ENCODE measurements at places on chromosomes 11 and 22.

DNA sequence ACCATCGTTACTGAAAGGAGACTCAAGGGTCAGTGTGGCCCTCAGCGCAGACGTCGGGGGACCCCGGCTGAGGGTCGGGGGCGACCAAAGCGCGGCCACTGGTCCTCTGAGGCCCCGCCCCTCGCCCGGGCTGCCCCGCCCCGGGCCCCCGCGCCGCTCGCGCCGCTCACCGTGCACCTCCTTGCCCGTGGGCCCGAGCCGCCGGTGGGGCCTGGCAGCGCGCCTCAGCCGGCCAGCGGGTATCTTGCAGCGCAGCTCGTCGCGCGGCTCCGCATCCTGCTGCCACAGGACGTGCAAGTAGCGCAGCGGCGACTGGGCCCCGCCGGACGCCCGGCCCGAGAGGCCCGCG is 419 bp downstream of the ANKRD54 start:
- peak; percentile 9 for DNase-seq

DNA sequence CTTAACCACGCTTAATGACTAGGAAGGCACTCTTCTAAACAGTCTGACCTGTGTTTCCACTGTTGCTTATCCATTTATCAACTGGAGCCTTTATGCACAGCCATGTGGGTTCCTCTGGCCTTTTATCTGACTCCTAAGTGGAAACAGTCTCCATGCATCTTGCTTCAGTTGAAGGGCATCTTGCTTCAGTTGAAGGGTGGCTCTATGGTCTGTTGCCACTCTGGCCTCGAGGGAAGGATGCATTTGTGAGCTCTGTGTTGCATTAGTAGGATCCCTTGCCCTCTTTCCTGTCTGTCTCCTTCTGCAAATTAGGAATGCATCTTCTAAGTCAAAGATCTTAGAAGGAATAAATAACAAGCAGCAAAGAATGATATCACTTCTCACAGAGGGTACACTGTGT is 25.8 kb upstream of the C11orf96 start:
- no peak for DNase-seq

GRCh38 chr11:11347592-11347991 is 5.5 kb downstream of the CSNK2A3 start:
- no peak for DNase-seq

DNA sequence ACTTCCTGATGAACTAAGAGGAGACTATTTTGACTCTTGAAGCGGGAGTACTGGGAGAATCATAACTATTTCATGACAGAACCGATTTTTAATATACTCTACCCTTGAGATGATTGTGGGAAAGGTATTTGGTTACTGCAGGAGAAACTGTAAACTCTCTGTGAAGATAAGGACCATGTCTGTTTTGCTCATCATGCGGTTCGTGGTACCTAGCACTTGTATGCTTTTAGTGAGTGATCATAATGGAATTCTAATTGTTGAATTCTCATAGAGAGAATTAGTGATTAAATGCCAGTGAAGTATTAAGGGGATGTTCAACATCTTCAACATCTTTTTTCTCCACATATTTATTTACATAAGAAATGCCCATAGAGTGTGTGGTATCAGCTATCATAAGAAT is 11.4 kb downstream of the AASDHPPT start:
- no peak for DNase-seq

DNA sequence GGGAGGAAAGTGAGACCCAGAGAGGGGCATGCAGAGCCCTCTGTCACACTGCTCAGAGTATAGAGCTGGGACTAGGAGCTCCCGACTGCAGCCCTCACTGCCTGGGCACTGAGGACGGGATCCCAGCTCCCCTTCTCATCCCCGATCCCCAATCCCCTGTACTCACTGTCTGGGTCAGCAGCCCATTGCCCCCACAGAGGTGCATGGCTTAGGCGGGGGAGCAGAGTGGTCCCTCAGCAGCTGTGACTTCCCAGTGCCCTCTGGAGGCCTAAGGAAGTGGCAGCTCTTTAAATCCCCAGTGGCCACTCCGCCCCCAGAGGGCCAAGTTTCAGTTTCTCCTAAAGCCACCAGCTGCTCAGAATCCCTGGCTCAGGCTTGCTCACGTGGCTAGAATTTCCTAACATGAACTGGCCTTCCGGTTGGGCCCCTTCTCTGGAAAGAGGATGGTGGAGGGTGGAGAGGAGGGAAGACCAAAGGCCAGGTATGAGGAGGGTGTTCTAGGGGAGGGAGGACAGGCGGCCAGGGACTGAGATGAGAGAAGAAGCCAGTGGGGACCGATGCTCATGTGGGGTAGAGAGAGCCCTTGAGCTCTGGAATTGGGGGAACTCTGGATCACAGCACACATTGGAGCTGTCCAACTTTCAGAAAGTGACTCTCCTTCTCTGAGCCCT is at the start of gene BATF2:
Gene BATF2, minus strand, starts transcription at position 262 of the 671 bp plus-strand sequence. Its CDS starts 57 bp downstream, at position 205.
- no peak for DNase-seq

- DNase-seq = no peak
Observed at GRCh38 chr11:74306435-74307175, 4.8 kb downstream of the P4HA3 start.

GRCh38 chr11:12802418-12803085 is 128.3 kb downstream of the TEAD1 start:
- DNase-seq = no peak

GRCh38 chr22:38861170-38861876 is 10.7 kb downstream of the CBX6 start:
- no peak for DNase-seq

DNA sequence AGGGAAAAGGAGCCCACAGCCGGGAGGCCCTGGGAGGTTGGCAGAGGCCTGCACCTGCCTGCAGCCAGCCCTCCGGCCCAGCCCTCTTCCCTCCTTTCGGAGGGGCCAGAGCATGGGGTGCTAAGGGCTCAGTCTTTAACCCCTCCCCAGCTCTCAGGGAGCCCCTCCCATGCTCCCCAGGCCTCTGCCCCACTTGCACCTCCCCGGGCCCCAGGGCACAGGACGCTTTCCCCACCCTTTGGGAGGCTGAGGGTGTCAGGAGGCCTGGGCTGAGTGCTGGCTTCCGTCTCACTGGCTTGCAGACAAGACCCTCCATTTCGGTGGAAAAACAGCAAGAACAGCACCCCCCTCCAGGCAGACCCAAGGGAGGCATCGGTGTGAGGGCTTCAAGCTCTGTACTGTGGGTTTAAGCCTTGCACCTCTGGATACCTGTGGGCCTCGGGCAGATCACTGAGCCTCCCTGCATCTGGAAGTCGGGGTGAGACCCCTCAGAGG is 7.3 kb downstream of the ASCL2 start:
- no peak for DNase-seq

DNA sequence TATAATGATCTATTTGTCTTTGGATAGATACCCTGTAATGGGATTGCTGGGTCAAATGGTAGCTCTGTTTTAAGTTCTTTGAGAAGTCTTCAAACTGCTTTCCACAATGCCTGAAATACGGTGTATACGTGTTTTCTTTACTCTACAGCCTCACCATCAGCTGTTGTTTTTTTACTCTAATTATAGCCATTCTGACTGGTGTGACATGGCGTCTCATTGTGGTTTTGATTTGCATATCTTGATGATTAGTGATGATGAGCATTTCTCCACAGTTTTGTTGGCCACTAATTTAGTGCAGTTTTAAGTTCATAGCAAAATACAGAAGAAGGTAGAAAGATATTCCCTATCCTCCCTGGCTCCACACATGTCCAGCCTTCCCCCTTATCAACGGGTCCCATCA is 26.3 kb upstream of the VPREB1 start:
- no peak for DNase-seq

DNA sequence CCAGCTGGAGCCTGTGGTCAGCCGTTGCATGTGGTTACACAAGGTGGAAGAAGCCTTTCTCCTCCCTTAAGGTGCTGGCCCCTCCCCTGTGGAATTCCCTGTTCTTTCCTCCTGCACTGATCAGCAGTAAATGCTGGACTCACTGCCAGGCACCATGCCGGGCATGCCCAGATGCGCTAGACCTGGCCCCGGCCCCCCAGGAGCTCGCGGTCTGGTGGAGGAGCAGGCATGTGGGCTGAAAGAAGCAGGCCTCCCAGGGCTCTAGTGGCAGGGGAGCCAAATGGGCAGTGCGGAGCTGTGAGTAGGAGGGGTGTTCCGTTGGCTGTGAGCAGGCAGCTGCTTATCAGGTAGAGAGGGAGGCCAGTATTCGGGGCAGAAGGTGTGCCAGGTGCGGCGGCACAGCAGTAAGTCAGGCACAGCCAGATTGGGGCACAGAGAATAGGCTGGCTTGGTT is 10.2 kb downstream of the DGKZ start:
- DNase-seq = no peak

GRCh38 chr22:25393121-25393805 is 171.2 kb upstream of the GRK3 start:
- DNase-seq = no peak

DNA sequence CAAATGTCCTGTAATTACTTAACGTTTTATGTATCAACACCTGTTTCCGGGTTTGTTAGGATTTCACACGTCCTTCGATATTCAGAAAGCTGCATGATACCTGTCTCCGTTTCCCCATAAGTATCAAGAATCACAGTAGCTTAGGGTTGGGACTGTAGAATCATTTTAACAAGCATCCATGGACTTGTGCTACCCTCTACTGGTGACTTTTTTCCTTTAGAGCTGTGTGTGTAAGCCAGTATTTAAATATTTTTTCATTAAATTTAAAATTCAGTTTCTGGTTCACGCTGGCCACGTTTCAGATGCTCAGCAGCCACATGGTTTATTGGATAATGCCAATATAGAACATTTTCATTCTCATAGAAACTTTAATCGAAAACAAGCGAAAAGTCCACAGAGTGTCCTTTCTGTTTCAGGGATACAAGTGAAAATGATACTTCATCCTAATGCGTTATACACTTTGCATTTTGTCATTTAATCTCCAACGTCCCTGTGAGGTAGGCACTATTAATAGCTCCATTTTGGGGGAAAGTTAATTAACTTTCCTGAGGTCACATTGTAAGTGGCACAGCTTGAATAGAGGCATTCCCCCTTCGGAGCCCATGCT is 61.5 kb upstream of the SLC25A18 start:
- DNase-seq = no peak

Data from stimulated activated CD8-positive, alpha-beta memory T cell treated with anti-CD3 and anti-CD28 coated beads, Interleukin-7, amount 100 ng/mL, for 1 hour (primary cell).